ENCODE measurements at places on chromosomes 12 and 14.

DNA sequence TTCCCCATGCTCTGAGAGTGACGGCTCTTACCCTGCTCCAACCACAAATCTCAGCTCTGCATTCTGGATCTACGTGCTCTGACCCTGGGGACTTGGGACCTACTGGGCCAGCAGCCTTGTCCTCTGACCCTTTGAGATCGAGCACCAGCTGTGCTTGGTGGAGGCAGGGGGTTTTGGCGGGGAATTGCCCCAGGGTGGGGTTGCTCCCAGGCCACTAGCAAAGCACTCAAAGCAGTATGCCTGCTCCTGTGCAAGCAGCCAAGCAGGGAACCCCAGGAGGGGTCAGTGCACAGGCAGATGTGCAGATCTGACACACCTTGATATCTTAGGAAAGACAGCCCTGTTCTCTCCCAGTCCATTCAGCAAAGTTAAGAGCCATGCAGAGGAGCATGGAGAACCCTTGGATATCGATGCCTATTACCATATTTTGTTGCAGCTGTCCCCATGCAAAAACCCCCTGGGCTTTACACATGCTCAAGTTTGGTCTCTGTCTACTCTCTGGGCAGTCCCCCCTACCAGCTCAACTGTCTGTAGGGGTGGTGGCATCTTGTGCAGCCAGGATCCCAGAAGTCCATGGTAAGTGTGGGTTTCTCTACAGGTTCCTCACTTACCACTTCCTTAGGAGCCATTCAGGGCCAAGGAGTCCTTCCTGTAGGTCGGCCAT is 319.0 kb downstream of the TMTC2 start:
- no peak for DNase-seq

- no peak for DNase-seq
Observed at GRCh38 chr12:96143392-96143791, 50.8 kb upstream of the ELK3 start.

DNA sequence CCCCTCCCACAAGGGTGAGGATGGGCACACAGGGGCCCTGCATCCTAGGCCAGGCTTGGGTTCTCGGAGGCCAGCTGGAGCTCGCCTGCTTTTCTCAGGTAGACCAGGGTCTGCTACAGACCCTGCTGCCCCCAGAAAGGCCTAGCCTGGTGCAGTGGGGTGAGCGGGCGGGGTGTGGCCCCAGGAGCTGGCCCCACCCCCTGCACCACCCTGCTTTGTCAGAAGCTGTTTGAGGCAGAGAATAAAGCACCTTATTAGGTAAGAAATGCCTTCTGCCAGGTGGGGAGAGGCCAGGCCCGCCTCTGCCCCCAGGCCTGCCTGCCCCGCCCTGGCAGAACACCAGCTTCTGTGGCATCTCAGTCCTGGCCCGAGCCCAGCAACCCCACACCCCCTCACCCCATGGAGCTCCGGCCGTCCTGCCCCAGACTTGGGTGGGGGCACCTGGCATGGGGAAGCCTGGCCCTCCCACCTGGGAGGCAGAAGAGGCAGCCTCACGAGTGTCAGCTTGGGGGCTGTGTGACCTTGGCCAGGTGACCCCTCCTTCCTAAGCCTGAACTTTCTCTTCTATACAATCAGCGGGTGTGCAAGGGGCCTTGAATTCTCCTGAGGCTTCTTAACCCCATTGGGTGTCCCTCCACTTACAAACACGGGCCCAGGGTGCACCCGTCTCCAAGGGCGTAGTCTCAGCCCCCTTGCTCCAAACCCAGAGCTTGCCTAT is 43.2 kb downstream of the KRT80 start:
- no peak for DNase-seq

DNA sequence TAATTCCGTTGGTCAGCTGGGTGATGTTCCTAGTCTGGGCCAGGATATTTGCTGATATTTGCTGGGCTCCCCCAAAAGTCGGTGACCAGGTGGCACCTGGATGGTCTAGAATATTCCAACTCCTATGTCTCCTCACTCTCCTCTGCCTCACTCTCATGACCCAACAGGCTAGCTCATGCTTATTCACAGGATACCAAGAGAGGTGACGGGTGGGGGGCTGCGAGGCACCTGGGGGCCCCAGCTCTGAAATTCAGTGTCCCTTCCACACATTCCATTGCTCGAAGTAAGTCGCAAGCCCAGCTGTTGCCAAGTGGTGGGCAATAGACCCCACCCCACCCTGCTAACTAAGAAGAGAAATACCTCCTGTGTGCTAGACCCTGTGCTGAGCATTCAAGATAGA is 67.7 kb downstream of the C14orf132 start:
- DNase-seq = no peak

DNA sequence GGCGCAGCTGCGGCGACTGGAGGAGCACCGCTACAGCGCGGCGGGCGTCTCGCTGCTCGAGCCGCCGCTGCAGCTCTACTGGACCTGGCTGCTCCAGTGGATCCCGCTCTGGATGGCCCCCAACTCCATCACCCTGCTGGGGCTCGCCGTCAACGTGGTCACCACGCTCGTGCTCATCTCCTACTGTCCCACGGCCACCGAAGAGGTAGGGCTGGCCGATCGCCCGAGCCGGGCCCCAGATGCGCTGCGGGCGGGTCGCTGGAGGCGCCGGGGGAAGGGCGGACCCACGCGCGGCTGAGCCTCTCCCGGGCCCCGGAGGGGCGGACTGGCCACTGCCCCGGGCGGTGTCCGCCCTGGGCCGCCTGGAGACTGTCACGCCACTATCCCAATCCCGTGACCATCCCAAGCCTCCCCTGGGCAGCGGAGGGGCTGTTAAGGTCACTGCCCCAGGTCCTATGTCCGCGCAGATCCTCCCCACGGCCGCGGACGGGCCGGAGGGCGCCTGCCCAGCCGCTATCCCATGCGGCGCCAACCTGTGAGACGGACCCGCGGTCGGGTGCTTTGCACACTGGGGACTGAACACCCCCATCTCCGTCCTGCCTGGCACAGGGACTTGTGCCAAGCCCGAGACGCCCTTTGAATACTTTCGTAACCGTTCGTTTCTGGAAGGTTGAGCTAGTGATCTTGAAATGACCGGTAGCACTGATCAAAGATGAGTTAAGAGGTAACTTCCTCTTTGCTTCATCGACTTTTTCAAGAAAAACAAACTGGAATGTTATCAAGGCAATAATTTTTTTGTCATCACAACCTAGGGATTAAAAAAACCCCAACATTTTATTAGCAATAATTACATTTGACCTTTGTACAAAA is 725 bp downstream of the CHPT1 start:
- DNase-seq = peak; percentile 60

GRCh38 chr14:48107646-48108045 is 432.2 kb upstream of the MDGA2 start:
- no peak for DNase-seq

DNA sequence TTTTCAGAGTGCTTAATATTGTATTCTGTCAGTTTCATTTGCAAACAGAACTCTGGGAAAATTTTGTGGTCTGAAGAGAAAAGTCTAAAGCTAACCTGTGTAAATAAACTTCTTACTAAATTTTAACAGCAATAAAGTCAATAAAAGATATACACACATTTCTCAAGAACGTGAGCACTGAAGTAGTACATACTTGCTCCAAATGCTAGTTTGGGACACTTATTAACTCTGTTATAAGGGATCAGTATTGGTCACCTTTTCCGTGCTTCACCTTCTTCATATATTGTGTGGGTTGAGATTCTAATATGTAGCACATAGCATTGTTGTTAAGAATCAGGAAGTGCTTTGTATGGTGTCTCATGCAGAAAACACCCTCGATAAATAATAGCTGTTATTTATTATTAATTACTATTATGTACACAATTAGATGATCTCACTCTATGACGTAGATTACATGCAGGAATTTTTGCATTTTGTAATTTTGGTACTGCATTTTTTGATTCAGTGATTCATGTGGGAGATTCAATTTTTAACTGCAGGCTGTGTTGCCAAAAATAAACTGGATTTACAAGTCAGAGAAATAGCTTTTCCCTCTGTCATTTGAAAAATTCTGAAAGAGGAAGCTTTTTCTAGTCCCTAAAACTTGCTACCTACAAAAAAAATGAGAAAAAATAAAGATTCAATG is 300.9 kb downstream of the ACSS3 start:
- no peak for DNase-seq

GRCh38 chr14:85634205-85634604 is 104.3 kb downstream of the FLRT2 start:
- DNase-seq = peak; percentile 8

- no peak for DNase-seq
Observed at GRCh38 chr14:30915596-30915995, 41.2 kb downstream of the COCH start.

DNA sequence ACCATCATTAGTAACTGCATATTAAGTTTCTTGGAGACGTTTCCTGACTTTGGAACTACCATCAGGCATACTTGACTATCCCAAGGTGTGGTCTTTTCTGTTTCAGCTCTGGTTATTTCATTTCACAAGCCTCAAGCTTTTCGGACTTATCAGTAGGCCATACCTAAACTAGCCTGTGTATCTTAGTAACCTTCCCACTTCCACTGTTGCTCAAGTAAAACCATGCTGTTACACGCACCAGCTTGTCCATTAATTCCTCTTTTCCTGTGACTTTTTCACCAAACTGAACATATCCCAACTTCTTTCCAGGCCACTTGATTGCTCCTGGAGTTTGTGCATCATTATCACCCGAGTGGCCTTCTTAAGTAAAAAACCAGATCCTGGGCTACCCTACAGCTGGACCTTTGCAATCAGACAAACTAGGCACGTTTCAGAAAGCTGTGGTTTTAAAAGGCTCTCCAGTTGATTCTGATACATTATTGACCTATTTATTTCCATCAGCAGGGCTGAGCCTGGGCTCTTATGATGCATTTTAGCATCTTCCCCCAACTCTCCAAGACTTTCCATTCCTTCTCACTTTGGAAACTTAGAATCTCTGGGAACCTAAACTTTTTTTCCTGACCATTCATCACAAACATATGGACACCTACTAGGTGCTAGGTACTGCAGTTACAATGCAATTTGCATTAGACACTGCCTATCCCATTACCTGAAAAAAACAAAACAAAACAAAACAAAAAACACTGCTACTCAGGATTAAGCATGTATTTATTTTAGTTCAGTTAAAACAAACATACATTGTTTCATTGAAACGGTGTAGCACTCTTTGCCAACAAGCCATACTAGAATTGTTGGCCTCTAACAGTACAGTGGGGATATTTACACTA is 14.9 kb downstream of the SLC38A2 start:
- peak; percentile 43 for DNase-seq

- DNase-seq = peak; percentile 66
Observed at GRCh38 chr12:111330800-111331752, 37.8 kb downstream of the PHETA1 start.

DNA sequence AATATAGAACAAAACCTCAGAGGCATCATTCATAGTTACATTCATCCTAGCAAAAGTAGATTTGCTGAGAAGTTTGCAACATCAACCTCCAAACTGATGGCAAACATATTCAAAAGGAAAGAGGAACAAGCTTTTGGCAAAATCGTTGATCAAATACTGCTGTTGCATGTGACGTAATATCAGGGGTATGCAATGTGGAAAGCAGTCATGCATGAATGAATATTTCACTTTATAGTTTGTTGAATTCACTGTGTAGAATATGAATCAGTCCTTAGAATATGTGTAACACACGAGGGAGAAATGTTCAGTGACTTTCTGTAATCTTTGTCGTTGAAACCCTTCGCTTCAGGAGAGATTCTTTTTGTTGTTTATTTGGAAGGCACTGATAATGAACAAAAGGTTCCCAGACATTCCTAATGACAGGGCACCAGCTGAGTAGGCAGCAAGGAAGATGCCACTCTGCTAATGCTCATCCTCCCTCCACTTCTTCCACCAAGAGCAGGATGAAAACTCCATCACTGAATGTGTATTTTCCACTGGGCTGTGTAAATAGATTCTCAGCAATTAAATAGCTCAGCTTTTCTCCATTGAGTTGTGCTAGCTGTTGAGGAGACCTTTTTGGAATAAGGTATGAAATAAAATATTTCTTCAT is 126.1 kb downstream of the PELI2 start:
- DNase-seq = no peak

GRCh38 chr14:68771631-68772030 is 21.2 kb downstream of the ZFP36L1 start:
- DNase-seq = no peak

- peak; percentile 40 for DNase-seq
Observed at GRCh38 chr12:101570047-101570446, 24.7 kb upstream of the MYBPC1 start.

DNA sequence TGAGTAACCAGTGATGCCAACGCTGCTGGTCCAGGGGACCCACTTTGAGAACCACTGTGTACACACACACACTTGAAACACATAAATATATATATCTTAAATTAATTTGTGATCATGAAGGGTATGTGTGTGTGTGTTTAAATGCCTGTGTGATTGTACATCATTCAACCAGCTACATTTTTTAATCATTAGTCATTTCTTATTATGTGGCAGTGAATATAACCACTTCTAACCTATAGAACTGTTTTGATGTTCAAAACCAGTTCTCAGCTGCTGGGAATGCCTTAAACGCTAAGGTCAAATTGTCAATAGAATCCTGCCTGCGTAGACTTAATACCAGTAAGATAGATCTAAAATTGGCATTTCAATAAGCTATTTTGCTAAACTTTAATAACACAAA is 330.0 kb downstream of the SYT1 start:
- DNase-seq = no peak

DNA sequence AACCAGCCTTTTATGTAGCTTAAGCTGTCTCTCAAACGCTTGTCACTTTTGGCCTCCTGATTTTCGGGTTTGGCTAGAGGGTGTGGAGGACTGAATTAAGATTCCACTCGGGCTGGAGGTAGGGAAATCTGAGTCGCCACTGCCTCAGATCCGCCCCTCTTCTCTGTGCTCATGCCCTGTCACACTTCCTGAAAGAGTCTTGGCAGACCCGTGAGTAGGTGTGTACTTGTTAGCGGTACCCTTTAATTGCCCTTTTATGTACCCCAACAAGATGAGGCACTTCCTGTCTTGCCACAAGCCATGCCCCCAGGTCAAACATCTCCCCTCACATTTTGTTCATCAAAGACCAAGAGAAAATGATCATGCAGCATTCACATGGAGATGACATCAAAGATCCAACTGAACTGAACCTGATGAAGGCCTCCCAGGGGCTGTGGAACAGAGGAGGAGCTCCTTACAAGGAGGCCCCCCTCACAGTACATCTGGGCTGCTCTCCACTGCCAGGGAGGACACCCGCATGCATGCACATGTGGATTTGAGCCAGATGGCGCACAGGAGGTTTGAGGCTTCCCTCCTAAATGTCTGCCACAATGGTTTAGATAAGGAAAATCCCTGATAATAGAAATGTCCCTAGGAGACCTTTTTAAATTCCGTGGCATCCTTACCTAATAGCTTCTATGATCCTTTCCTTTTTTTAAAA is 86.5 kb upstream of the CDKN3 start:
- DNase-seq = no peak

GRCh38 chr12:7966563-7966962 is 30.6 kb upstream of the SLC2A3 start:
- DNase-seq = no peak

GRCh38 chr12:2864198-2864597 is 7.4 kb upstream of the TEX52 start:
- no peak for DNase-seq

- DNase-seq = no peak
Observed at GRCh38 chr14:50937325-50937724, 7.0 kb downstream of the PYGL start.
